ENCODE measurements at places on chromosomes 1 and 21.
A peak's percentile ranks its signal among the peaks of the same experiment; 100 is the strongest.

DNA sequence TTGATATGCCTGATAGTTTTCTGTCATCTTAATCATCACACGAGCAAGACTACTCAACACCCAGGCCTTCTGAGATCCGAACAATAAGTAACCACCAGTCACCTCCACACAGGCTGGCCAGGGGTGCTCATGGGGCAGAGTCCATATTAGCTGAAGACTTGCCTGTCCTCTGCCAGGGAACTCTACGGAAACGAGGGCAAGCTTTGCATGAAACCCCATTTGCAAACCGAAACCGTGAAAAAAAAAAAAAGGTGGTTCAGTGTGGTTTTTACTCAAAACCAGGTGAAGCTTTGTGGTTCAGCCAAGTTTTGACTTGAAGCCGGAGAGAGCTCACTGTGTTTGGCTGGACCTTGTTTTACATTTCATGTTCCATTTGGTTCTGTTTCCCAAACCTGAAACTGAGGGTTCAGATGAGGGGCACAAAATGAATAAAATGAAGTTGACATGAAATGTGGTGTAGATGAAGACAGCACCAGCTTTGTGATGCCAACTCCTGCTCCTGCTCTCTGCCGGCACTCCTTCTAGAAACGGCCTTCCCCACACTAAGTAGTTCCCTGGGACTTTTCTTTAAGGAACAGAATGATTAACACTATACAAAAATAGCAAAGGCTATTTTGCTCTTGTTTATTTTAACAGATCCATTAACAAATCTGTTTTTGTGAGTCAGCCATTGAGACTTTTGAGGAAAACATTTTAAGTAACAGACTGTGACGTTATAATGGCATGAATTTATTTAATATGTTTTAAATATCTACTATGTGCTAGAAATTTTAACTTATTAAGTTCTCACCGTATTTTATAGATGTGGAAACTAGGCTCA, 74.7 kb downstream of the RUNX1 start:
- DNase-seq, result peak; percentile 74

DNA sequence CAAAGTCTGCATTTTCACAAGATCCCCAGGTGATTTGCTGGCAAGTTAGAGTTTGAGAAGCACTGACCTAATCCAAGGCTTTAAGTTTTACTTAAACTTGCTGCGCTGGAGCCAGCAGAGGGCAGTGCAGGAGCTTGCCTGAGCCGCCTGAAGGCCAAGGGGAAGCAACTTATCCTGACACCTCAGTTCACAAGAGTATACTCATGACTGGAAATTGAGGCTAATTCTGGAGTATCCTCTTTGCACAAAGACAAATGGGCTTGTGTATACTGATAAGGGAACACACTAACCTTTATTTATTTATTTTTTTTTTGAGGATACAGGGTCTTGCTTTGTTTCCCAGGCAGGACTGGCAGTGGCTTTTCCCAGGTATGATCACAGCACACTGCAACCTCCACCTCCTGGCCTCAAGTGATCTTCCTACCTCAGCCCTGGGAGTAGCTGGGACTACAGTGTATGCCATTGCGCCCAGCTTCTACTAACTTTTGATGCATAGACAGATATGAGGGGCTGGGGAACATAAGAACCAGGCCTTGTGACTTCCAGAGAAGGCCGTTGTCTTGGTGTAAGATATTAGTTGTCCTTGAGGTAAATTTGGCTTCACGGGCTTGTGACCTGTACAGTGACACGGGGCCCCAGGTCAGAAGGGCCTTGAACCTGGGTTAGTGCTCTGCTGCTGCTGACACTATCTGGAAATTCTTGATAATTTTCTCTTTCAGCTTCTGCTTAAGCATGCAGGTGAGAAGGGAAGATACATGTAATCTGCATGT, 29.0 kb upstream of the SLAMF1 start:
- peak; percentile 75 for DNase-seq

GRCh38 chr1:36764798-36765197, 269.5 kb downstream of the GRIK3 start:
- DNase-seq, result peak; percentile 6

GRCh38 chr21:17795146-17796036, 23.8 kb downstream of the C21orf91 start:
- DNase-seq, result no peak

DNA sequence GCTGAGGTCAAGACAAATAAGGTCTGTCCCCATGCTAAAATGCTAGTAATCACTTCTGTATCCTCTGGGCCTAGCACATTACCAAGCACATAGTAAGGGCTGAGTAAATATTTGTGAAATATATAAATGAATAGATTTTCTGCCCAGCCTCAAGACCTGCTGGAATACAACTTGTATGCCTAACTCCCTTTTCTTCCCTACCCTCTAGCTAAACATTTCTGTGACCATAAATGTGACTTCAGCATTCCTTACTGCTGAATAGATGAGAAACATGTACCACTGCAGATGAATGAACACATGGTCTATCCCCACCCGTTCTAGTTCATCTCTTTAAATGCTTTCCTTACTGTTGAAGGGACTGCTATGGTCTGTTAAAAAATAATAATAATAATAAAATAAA, 209.0 kb upstream of the HOOK1 start:
- no peak for DNase-seq

GRCh38 chr1:35210321-35211119, 17.6 kb upstream of the SFPQ start:
- no peak for DNase-seq

DNA sequence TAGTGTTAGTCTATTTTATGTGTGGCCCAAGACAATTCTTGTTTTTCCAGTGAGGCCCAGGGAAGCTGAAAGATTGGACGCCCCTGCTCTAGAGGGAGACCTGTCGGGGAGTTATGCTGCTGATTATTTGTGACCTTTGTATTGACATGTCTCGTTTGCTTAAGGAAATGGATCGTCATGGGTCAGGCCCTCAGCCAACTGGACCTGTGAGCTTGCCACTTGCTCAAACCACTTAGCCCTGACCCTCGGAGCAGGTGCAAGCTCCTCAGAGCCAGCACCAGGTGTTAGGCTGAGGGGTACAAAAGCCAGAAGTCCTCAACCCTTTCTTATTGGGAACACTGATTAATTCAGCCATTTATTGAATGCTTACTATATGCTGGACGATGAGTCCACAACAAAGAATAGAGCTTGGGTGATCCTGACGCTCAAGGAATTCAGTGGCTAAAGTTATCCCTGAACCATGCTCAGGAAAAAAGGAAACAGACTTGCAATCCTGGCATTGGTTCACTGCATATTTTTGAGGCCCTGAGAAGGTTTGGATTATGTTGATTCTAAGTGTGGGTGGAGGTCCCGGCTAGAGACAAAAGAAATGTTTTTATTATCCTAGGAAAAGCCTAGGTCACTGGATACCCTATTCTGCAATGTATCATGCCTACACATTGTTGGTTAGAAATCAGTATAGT, 19.0 kb downstream of the TGFB2 start:
- DNase-seq, result no peak

GRCh38 chr1:39680751-39681150, 8.8 kb upstream of the NT5C1A start:
- DNase-seq, result no peak

GRCh38 chr1:172201572-172201971, 218.9 kb upstream of the C1orf105 start:
- DNase-seq, result no peak

DNA sequence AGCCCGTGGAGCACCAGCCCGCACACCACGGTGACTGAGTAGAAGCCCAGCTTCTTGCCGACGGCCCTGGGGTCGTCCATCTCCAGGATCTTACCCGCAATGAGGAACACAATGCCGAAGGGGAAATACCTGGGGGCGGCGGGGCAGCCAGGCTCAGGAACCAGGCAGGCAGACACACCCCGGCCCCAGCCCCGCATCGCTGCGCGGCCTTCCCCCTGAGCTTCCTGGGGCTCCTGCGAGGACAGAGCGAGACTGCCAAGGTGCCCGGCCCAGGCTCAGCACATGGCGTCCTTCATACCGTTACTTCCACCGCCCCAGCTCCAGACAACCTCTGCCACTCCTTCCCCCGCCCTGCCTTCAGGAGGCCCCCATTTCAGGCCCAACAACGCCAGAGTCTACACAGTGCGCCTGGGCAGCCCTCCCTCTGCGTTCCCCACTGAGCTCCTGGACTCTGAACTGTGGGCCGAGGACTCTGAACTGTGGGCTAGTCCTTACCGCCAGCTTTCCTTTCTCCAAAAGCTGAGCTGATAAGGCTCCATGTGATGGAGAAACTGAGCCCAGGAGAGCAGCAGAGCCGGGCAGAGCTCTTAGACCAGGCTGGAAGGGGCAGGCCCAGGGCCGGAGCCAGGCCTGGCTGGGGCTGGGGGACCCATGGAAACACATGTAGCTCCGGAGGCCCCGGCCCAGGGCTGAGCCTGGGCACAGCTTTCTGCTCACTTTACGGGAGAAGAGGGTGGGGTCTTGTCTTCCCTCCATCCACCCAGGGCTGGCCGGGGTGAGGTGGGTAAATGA, 30.8 kb downstream of the PODN start:
- no peak for DNase-seq

GRCh38 chr1:61518670-61519400, 206.1 kb downstream of the TM2D1 start:
- DNase-seq, result no peak

DNA sequence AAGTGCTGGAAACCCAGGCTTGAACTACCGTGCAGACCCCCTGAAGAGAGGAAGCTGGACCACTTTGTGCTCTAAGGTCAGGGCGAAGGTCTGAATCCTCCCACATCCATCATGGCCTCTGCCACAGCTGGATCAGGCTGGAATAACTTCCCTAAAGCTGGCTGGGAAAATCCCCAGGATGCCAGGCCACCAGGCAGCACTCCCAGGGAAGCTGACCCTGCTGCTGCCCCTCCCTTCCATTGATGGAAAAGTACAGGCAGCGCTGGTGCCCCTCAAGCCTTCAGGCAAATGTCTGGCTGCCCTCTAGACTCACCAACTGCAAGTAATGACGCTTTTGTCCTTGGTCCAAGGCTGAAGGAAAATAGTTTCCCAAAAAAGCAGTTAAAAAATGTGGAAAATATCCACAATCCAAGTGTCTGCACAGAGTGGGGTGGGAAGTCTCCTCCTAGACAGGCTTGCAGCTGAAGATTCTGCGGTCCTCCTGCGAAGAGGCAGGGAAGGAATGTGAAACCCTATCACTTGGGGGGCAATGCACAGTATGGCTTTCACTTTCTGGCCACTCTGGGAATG, 39.9 kb upstream of the TSPAN2 start:
- no peak for DNase-seq

DNA sequence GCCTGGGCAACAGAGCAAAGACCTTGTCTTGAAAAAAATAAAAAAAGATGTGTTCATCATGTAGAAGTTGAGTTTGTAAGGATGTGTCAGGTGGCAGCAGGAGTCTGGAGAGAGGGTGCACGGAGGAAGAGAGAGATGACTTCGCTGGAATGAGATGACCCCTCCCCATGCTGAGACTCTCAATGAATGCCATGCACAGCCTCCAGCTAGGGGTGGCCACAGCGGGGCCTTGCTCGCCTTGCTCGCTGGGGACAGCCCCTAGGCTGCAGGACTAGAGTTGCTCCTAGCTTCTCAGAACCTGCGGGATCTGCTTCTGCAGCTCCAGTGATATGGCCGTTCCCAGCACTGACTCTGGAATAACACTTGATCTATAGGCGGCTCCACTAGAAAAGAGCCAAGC, 6.6 kb upstream of the C2CD2 start:
- DNase-seq, result no peak

DNA sequence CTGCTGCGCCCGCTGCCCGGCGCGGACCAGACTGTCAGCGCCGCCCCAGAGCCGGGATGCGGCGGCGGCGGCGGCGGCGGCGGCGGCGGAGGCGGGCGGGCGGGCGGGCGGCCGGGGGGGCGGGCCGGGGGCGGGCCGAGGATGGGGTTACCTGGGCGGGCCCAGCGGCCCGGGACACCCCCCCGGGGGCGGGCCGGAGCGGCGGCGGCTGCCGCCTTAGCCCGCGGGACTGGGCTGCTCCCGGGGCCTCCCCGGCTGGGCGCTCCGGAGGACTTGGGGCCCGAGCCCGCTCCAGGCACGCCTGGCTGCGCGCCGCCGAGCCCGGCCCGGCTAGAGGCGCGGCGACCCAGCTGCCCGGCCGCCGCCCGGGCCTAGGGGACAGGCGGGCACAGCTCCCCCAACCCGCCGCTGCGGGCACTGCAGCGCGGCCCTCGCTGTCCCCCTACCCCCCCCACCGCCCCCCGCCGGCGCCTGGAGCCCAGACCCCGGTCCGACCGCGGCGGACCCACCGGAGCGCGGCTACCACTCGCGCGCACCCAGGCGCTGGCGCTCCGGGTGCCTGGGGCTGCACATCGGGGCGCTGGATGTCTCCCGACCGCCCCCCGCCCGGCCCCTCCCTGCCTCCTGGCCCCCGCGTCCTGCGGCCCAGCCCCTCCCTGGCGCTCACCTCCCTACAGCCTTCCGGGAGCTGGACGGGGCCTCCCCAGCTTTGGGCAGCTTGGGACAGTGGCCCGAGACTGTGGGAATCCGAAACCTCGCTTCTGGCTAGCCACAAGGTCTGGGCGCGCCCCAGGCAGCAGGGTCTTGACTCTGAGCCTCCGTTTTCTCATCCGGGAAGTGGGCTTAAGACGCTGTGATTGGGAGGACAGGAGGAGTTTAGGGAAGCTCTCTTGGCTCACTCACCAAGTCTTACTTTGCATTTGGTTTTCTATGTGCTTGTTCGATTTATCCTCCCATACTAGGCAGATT, at the start of gene WNT4:
Gene WNT4 (minus strand): TSS at position 33 of the 969 bp plus-strand sequence. CDS start 175 bp downstream, outside the sequence.
- DNase-seq, result no peak

DNA sequence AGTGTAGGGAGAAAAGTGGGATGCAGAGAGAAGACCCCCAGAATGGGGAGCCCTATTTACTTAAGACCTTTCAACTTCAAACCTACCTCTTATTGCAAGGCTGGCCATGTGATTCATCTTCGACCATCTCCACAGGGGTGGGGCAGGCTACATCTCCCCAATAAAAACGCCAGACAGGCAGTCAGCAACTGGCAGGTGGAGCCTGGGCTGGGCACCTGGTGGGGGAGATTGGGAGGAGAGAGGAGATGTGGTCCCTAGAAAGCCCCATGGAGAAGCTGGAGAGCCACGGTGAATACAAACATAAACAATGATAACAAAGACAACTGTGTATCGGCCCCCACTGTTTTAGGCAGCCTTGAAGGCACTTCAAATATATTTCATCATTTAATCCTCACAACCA, 336.7 kb upstream of the PROX1 start:
- no peak for DNase-seq

- no peak for DNase-seq
Measured at GRCh38 chr1:65266476-65266875, 42.9 kb upstream of the DNAJC6 start.

DNA sequence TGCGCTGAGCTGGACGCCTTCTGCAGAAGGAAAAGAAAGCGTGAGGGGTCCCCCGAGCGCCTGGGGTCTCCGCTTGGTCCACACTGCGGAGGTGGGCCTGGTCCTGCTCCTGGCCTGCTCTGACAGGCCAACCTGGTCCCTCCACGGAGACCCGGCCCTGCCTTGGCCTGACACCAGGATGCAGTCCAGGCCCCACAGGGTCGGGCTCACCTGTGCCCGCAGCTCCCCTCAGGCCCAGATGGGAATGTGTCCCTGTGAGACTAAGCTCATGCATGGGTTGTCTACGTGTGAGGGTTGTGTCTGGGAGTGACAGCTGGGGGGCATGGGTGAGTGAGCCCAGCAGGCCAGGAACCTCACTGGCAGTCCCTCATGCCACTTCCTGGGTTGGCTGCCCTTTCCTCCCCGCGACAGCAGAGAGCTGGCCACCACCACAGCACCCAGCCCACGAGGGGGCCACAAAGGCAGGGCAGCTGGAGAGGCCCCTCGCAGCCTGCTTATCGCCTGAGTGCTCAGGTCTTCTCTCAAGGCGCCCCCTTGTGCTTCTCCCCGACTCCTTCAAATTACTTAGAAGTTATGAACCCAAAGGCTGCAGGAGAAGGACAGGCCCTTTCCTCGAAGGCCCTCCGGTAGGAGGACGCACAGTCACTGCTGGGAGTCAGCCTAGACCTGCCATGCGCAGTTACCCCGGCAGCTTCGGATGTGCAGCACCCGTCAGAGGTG, 41.1 kb downstream of the SLC45A1 start:
- no peak for DNase-seq

GRCh38 chr21:28142697-28143096, 850.0 kb downstream of the LTN1 start:
- no peak for DNase-seq
